ENCODE measurements at places on chromosomes 13 and 19.

DNA sequence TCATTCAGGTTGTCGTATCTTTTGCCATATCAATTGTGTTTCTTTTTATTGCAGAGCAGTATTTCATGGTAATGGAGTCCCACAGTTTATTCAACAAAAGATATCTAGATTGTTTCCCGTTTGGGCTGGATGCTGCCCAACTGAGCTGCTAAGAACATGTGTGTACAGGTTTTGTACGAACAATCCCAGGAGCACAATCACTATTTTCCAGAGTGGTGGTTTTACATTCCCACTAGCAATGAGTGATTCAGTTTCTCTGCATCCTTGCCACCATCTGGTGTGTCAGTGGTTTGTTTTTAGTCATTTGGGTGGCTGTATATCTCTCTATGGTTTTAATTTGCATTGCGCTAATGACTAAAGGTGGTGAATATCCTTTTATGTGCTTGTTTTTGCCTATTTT lies 52.7 kb upstream of the ZDHHC20 start:
- no peak for DNase-seq

DNA sequence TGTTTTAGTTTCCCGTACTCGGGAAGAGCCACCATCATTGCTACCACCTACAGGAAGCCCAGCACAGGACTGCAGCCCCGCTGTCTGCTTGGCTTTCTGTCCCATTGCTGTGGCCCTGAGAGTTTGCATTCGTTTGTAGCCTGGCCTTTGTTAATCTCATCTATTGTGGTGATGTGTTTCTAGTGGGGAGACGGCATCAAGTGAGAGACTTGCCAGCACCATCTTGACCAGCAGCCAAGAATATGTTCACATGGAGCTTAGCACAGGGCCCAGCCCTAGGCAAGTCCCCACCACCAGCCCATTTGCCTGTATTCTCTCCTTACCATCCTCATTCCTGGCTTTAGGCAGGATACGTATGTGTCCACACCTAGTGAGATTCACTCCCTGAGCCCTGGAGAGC lies 17.3 kb upstream of the OVOL3 start:
- no peak for DNase-seq

DNA sequence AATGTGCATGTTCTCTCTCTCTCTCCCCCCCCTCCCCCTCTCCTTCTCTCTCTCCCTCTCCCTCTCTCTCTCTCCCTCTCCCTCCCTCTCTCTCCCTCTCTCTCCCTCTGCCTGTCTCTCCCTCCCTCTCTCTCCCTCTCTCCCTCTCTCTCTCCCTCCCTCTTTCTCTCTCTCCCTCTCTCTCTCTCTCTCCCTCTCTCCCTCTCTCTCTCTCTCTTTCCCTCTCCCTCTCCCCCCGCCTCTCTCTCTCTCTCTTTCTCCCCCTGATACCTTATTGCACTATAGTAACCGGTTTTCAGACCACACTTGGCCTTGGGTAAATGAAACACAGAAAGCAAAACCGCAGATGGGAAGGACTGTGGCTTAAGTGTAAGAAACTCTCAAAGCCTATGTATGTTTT lies 34.7 kb upstream of the SPACA7 start:
- DNase-seq = no peak

DNA sequence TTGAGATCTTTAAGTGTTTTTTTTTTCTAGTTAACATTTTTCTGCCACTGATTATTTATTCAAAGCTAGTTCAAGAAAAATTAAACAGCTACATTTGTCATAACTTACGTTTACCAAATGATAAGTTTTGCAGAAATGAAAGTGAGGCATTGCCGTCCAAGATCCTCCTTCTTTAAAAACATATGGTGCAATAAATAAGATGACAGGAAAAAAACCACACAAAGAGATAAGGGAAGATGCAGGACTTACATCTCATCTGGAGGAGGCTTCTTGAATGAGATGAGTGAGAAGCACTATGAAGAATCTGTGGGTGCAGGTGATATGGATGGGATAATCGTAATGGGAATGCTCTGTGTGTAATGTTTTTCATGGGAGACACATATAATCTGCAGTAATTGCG lies 12.4 kb downstream of the TNFSF13B start:
- no peak for DNase-seq
